ENCODE measurements at places on chromosomes 1 and 21.

DNA sequence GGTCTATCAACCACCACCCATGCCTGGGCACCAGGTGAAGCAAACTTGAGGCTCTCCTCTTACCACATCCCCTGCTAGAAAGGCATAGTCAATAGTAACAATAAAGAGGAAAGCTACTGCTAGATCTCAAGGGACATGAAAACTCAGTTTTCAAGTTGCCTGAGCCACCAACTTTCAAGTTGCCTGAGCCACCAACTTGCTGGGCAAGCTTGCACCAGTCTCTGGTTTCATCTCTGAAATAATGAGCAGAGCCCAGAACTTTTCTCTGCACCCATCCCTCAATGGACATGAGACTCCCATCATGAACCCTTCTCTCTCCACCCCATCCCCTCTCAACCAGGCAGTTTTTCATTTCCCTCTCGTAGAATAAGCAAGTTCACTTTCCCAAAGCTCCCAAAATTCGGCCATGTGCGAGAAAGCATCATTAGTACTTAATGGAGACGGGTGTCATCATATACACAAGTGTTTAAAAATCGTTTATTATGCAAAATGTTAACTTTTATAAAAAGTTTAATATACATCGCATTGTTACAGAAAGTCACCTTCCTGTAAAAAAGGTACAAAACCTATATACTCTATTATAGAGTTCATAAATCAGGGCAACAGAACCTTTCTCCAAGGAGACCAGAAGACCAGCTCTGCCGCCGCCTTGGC lies 1.7 kb downstream of the ID3 start:
- DNase-seq: no peak

DNA sequence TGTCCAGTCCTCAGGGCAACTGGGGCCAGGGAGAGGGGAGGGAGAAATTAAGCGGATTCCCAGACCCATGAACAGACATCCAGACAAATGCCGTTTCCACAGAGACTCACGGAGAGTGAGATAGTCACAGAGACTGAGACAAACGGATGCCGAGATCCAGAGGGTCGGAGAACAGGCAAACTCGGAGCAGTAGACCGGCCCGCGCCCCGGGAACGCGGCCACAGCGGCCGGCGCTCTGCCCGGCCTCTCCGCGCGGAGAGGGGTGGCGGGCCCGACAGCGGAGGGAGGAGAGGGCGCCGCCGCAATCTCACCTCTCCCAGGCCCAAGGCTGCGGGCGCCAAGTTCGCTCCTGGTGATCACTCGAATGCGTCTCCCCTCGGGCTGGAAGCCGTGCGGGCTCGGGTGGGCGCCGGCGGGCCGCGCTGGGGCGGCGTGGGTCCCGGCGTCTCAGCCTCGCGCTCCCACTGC lies 831 bp upstream of the FOXD2 start:
- no peak for DNase-seq

DNA sequence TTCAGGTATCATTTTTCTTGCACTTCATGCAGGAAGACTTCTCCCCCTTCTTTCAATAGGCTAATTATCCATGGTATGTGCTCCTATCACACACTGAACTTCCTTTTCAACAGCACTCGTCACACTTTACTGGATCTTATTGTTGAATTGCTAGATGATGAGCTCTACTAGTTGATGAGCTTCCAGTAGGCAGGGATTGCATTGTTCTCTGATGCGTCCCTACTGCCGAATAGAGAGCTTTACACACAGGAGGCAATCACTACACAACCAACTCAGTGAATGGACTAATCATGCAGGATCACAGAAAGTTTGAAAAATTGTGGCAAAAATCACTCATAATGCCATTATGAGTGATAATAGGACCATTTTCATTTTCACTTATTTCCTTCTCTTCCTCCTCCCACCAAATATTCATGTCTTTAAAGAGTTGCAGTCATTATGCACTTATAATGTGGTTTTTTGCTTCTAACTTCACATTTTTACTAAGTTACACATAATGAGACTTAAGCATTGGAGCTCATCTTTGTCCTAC lies 128.1 kb upstream of the ZNF648 start:
- no peak for DNase-seq

GRCh38 chr1:75548721-75549480 lies 62.0 kb downstream of the SLC44A5 start:
- no peak for DNase-seq

- no peak for DNase-seq
Observed at GRCh38 chr1:197954718-197955418, 37.7 kb downstream of the LHX9 start.

DNA sequence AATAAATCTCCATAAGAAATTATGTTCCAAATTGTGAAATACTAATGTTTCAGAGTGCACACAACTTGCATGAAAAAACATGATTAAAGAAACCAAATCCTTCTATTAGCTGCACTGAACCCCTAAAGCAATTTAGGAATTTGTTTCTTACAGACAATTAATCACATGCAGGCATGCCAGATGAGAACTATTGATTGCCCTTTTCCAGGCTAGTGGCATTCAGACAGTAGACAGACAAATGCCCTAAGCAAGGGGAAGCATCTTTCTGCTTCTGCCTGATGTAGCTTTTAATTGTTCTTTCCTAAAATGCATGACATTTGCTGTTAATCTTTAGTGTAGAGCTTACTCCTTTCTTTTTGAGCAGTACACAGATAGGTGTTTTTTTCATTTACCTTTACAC lies 229.5 kb downstream of the DPYD start:
- DNase-seq: no peak

DNA sequence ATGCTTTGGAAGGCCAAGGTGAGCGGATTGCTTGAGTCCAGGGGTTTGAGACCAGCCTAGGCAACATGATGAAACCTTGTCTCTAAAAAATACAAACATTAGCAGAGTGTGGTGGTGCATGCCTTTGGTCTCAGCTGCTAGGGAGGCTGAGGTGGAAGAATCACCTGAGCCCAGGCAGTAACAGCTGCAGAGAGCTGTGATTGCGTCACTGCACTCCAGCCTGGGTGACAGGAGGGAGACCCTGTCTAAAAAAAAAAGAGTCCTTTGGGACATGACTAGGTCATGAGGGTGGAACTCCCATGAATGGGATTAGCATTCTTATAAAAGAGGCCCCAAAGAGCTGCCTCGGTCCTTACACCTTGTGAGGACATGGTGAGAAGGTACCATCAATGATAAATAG lies 436.0 kb upstream of the NR5A2 start:
- DNase-seq: no peak

- no peak for DNase-seq
Observed at GRCh38 chr21:41675574-41675973, 91.3 kb downstream of the RIPK4 start.

GRCh38 chr1:1988061-1988945 lies 15.3 kb downstream of the CFAP74 start:
- no peak for DNase-seq

Data from MM.1S (cell line).